Colonic mucosa (tissue), 4 donors: ENCODE measurements at places on chromosomes 3 and 15.

DNA sequence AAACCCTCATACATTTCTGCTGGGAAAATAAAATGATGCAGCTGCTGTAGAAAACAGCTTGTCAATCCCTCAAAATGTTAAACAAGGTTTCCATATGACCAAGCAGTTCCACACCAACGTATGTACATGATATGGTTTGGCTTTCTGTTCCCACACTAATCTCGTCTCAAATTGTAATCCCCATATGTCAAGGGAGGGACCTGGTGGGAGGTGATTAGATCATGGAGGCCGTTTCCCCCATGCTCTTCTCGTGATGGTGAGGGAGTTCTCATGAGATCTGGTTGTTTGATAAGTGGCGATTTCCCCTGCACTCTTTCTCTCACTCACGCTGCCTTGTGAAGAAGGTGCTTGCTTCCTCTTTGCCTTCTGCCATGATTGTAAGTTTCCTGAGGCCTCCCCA, 100.6 kb upstream of the SLC24A5 start:
- DNase-seq = no peak

DNA sequence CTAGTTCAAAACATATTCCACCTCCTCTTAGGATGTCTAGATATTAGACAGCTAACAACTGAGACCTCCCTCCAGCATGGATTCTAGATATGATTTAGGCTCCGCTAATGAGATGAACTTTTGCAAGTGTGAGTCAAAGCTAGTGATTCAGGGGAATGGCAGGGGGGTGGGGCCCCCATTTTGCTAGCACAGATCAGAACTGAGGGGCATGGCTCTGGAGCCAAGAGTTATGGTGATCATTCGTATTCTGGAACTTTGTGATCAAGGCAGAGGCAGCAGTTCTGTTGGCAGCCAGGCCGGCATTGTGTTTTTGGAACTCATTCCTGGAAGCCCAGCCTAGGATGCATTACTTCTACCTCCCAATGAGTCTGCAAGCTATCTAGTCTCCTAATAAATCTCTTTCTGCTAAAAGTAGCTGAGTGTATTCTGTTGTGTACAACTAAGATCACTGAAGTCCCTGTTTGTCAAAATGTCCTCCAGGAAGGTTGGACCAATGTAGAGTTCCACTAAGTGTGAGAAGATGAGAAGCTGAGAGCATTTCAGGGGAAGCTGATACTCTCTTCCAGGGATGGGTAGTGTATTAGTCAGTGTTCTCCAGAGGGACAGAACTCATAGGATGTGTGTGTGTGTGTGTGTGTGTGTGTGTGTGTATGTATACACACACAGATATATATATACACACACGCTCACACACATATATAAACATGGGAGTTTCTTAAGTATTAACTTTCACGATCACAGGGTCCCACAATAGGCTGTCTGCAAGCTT, 312.7 kb downstream of the TLE3 start:
- no peak for DNase-seq

- DNase-seq = no peak
These were observed 12.9 kb upstream of the SCG3 start for GRCh38 chr15:51668446-51668845.

DNA sequence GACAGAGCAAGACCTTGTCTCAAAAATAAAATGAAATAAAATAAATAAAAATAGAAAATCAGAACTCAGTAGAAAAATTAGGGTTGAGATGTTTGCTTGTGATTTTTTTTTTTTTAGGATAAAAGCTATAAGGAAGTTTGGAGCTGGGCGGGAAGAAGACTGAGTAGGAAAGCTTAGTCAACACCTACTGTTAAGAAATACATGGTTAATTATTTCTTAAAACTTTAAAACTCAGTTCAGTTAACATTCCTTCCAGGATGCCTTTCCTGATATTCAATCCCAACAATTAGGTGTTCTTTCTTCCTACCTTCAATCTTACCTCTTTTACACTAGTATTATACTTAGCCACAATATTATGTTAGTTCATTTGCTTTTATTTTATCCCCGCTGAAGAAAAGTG, 246.2 kb downstream of the LSAMP start:
- DNase-seq = no peak

DNA sequence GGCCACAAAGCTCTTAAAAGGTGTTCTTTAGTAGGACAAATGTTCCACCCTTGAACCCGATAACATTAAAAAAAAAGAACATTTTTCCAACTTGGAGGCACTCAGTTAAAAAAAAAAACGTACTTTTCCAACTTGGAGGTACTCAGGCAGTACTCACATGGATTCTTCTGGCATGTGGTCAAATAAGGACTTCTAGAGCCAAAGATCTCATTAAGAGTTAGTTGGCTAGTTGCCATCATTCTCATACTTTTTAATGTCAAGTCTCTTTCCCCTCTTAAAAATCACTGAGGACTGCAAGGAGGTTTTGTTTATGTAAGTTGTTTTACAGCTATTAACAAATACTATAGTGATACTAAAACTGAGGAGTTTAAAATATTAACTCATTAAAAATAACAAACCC, 101.0 kb downstream of the CADPS start:
- DNase-seq = no peak

GRCh38 chr3:190577225-190577624, 63.3 kb downstream of the IL1RAP start:
- DNase-seq = no peak

GRCh38 chr15:76299786-76300185, 11.5 kb downstream of the ETFA start:
- DNase-seq = no peak

GRCh38 chr15:28021281-28022039, 77.7 kb downstream of the OCA2 start:
- DNase-seq = peak; percentile 55

GRCh38 chr3:42229942-42230688, 35.9 kb downstream of the CCK start:
- no peak for DNase-seq

DNA sequence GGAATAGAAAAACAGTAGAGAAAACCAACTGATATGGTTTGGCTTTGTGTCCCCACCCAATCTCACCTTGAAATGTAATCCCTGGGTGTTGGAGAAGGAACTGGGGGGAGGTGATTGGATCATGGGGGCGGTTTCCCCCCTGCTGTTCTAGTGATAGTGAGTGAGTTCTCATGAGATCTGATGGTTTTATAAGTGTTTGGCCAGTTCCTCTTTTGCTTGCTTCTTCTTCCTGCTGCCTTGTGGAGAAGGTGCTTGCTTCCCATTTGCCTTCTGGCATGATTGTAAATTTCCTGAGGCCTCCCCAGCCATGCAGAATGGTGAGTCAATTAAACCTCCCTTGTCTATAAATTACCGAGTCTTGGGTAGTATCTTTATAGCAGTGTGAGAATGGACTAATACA, 48.4 kb downstream of the EOMES start:
- no peak for DNase-seq

GRCh38 chr3:37559461-37559860, 302.2 kb upstream of the CTDSPL start:
- DNase-seq = no peak

GRCh38 chr3:177071496-177072156, 125.7 kb downstream of the TBL1XR1 start:
- no peak for DNase-seq
